Activated CD8-positive, alpha-beta memory T cell treated with anti-CD3 and anti-CD28 coated beads for 1 hour (primary cell): ENCODE measurements at places on chromosomes 3 and 15.

DNA sequence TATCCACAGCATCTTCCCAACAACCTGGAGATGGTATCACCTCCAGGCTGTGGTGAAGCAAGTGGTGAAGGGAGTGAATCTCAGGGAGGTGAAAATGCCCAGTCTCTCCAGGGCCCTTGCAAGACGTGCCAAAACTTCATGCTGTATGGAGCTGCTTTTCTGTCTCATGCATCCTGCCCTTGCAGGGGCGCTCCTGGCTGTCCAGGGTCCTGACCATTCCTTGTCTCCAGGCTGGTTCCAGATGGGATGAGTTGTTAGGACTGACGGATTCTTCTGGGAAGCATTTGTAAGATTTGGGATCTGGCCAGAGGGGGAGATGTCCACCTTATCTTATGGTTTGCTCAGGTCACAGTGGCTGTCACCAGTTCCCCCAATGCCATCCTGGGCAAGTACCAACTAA, 15.8 kb downstream of the TGM4 start:
- DNase-seq, result no peak

DNA sequence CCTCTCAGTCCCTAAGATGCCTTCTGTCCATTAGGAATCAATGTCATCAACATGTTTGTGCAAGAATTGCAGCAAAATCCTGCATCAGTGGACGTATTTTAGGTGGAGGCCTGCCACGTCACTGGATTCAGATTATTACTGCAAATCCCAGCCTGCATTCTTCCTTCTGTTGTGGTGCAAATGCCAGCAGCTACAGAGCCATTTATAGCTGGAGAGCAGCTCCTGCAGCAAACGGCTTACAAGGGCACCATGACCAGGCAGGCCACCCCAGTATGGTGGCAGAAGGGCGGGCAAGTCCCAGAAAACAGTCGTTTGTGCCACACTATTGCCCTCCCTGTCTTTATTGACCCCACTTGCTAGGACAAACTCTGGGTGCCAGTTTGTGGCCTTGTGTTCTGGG, 74.7 kb downstream of the SNRK start:
- no peak for DNase-seq

- no peak for DNase-seq
Observed at GRCh38 chr3:42014921-42015533, 53.1 kb upstream of the ULK4 start.

DNA sequence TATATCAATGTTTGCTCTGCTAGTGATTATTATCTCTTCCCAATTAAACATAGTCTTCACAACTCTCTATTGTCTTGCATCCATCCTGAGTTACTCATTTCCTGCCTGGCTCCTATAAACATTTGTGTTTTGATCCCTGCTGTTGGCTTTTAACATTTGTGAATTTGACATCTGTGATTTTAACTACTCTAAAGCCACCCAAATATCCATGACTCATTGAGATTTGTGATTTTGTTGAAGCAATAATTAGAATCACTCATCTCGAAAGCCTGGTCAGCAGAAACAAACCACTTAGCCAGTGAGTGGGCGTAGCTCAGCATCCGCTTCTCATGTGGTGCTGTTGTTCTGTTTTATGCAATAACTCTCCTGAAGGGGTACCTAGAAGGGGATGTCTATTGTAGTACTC, 174.3 kb upstream of the ZBTB20 start:
- no peak for DNase-seq

- no peak for DNase-seq
Observed at GRCh38 chr15:35705030-35705883, 159.3 kb upstream of the DPH6 start.

- no peak for DNase-seq
Observed at GRCh38 chr3:114408736-114409670, 115.2 kb downstream of the TIGIT start.

DNA sequence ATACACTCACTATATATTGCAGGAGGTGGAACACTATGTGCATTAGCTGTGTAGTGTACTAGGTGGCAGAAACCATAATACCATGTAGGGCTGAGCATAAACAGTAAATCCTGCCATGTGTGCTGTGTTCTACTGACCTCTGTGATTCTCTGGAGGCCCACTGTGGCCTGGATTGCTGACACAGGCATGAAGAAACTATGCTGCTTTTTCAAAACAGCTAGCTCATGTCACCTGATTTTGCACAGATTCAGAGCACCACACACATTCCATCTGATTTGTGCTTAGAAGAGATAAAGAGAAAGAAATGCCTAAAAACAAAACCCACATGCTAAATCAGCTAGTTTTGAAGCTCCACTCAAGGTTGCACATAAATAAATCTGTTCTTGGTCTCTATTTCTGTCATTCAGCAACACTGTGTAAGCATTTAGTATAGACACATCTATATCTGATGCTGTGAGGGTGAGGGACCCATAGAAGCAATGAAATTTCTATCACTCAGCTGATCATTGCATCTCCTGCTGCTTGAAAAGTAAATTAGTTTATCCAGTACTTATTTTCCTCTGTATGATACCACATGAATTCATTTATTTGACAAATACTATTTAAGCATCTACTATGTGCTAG, 1007.7 kb upstream of the SEMA6D start:
- no peak for DNase-seq

- DNase-seq, result no peak
Observed at GRCh38 chr3:66478960-66479359, 21.9 kb downstream of the LRIG1 start.

- DNase-seq, result no peak
Observed at GRCh38 chr3:114079761-114080160, 23.2 kb downstream of the QTRT2 start.

GRCh38 chr3:80190051-80190450, 422.3 kb upstream of the ROBO1 start:
- no peak for DNase-seq

- no peak for DNase-seq
Observed at GRCh38 chr3:10365791-10366190, 44.9 kb upstream of the SEC13 start.
